Activated CD4-positive, alpha-beta T cell treated with anti-CD3 and anti-CD28 coated beads, Interleukin-10, Interleukin-2, amounts not matched to agents 100 ng/mL and 50 ng/mL, durations not matched to agents 16 hours and 8 hours (primary cell): ENCODE measurements at places on chromosomes 3 and 15.

- no peak for DNase-seq
Observed at GRCh38 chr15:100934726-100935125, 15.6 kb downstream of the LRRK1 start.

DNA sequence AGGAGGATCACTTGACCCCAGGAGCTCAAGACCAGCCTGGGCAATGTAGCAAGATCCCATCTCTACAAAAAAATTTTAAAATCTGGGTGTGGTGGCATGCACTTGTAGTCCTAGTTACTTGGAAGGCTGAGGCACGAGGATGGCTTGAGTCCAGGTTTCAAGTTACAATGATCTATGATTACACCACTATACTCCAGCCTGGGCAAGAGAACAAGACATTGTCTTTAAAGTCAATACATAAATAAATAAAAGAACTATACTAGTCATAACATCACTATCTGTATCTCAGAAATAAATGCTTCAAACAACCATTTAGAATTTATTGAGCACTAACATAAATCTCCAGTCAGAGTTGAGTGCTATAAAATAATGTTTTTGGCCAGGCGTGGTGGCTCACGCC lies 8.5 kb upstream of the PHLDB2 start:
- DNase-seq: no peak

DNA sequence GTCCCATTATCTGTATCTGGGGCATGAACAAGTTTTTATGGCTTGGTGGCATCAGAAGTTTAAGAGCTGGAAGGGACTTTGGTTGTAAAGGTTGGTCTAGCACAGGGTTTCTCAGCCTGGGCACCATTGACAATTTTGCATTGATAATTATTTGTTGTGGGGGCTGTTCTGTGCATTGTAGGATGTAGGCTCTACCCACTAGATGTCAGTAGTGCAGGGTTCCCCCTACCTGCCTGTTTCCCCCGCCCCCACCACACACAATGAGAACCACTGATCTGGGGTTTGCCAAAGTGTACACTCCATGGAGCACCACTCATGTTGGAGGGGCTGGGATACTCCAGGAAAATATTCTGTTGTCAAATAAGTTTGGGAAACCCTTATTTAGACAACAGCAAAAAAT lies 42.7 kb downstream of the PLCL2 start:
- DNase-seq: no peak

- no peak for DNase-seq
Observed at GRCh38 chr3:52341123-52341522, 25.0 kb downstream of the DNAH1 start.

DNA sequence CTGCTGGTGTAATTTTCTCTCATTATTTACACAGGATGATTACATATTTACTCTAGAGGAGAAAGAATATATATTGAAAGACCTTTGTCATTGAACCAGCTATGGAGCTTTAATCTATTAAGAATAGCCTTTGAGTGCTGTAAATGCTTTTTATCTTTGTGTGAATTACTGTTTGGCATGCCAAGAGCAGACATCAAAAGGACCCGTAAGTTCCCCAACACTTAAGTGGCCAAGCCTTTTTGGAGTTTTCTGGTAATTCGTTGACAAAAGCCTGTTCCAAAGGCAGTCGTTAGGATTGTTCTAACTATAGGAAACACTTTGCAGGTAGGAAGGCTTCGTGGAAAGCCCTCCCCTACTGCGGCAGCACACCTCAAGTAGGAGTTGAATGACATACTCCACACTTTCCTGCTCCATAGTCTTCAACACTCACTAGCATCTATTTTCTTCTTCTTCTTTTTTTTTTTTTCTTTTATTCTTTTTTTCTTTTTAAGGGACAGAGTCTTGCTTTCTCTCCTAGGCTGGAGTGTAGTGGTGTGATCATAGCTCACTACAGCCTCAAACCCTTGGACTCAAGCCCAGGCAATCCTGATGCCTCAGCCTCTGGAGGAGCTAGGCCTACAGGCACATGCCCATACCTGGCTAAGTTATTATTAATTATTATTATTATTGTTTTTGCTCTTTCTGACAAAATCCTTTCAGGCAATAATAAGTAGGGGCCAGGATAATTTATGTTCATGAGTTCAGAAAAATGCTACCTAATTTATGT lies 98.6 kb downstream of the SUCNR1 start:
- no peak for DNase-seq

- DNase-seq: no peak
Observed at GRCh38 chr3:17201538-17201937, 316.8 kb downstream of the PLCL2 start.

GRCh38 chr3:189530822-189531221 lies 100.4 kb upstream of the TP63 start:
- DNase-seq: peak; percentile 66

DNA sequence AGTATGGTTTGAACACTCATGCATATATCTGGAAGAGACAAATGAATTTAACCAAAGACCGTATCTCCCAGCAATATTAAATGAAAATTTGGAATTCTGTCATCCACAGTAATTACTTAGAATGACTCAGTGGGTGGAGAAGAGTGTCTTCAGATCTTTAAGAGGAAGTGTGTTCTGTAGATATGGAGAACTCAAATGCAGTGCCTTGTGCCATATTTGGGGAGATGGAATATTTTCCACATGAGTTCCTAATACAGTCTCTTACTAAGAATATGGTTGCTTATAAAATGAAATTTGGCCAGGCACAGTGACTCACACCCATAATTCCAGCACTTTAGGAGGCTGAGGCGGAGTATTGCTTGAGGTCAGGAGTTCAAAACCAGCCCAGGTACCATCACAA lies 40.5 kb downstream of the ANO10 start:
- no peak for DNase-seq

GRCh38 chr3:106317141-106318055 lies 448.6 kb upstream of the CBLB start:
- DNase-seq: no peak

GRCh38 chr15:66461917-66462316 lies 35.6 kb downstream of the SNAPC5 start:
- no peak for DNase-seq

- no peak for DNase-seq
Observed at GRCh38 chr3:160829486-160830009, 73.5 kb downstream of the PPM1L start.

- no peak for DNase-seq
Observed at GRCh38 chr15:99749386-99749785, 16.1 kb upstream of the LYSMD4 start.
